Naive B cell (primary cell): ENCODE measurements at places on chromosomes 3 and 15. TPM values are rescaled to one million over a fixed set of nuclear protein-coding genes. Genes with fewer than 3 reads are reported as not detected.

The MSL2 gene
- polyA plus RNA-seq = 56.6 TPM

The ALDH1L1 gene
- polyA plus RNA-seq = not detected

GRCh38 chr3:198081421-198081844 is 121.4 kb downstream of the LMLN start:
- H3K36me3 ChIP-seq = no peaks in the 10 kb centered on the region
- no peak overlapping the region for H3K4me3 ChIP-seq
- no peak for DNase-seq
- H3K27me3 ChIP-seq = peaks cover 34% of the 10 kb centered on the region

DNA sequence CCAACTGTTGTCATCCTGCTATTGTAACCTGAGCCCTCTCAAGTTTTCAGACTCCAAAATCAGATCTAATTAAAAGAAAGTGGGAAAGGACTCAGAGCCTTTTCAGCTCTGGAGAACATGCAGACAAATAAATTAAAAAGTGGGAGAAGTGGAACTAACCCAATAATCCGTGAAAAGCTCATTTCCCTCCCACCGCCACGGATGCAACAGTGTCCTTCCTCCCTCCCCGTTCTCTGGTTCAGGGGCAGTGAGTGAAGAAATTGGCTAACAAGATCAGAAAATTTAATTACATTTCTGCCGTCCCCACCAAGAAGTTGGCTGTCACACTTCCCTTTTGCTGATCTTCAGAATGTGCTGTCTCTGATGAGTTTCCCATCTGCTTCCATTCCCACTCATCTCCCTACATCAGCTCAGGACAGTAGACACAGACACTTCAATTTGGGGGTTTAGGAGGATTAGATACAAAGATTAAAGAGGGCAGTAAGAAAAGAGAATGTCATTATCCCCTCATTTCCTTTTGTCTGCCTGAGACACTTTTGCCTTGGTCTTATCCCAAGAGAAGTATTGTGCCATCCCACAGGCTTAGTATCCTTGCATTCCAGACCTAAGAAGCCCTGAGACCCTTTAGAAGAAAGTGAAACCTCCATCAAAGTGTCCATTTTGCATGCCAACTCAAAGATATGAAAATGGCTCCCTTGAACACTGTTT is 335.7 kb upstream of the PPP2R3A start:
- H3K36me3 ChIP-seq = no peaks in the 10 kb centered on the region
- H3K4me3 ChIP-seq = no peak overlapping the region

DNA sequence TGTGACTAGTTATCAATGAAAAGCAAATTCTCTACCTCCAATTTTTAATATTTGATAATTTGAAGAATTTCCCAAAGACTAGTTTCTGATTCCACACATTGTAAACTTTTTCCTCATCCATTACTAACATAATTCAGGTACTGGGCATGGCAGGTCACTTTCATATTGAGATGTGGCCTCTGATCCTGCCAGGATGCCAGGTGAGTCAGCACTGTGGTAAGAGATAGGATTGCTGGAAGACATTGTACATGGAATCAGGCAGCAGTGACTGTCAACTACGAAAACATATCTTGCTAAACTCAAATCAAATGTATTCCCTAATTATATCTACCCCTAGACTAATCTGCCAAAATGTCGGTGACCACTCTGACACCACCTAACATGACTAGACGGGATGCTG is 33.2 kb upstream of the POU1F1 start:
- H3K4me1 ChIP-seq = no peaks in the 10 kb centered on the region
- no peak overlapping the region for H3K4me3 ChIP-seq
- H3K27me3 ChIP-seq = peaks cover 5% of the 10 kb centered on the region
- no peaks in the 10 kb centered on the region for H3K36me3 ChIP-seq
- no peak for DNase-seq
- no peak overlapping the region for H3K27ac ChIP-seq

DNA sequence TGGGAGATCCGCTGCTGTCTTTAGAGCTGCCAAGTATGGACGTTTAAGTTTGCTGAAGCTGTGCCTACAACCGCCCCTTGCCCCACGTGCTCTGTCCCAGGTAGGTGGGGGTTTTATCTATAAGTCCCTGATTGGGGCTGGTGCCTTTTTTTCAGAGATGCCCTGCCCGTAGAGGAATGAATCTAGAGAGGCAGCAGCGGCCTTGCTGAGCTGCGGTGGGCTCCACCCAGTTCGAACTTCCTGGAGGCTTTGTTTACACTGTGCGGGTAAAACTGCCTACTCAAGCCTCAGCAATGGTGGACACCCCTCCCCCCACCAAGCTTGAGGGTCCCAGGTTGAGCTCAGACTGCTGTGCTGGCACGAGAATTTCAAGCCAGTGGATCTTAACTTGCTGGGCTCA is 83.4 kb upstream of the FGF7 start:
- peaks cover 28% of the 10 kb centered on the region for H3K36me3 ChIP-seq
- no peaks in the 10 kb centered on the region for H3K27me3 ChIP-seq
- H3K4me3 ChIP-seq = no peak overlapping the region
- no peak overlapping the region for H3K27ac ChIP-seq
- H3K4me1 ChIP-seq = no peaks in the 10 kb centered on the region

DNA sequence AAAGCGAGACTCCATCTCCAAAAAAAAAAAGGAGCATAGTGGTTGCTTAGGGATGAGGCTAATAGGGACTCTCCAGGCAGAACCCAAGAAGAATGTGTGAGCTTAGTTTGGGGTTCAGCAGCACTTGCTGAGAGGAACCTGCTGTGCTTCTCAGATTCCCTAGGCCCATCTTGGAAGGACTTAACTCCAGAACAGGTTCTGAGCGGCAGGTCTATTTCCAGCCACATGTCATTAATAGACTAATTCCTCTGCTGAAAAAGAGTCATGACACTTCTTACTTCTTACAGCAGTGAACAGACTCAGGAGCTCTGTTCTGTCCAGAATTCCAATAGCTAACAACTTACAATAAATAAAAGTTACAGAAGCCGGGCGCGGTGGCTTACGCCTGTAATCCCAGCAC is 22.5 kb downstream of the RHOA start:
- H3K36me3 ChIP-seq = no peaks in the 10 kb centered on the region
- no peak overlapping the region for H3K27ac ChIP-seq
- H3K4me1 ChIP-seq = peaks cover 37% of the 10 kb centered on the region
- H3K4me3 ChIP-seq = no peak overlapping the region
